GM23248 (cell line): ENCODE measurements at places on chromosomes 7 and 10. TPM values are rescaled to one million over a fixed set of nuclear protein-coding genes. Genes with fewer than 3 reads are reported as not detected.

Gene ADRA2A
- polyA plus RNA-seq = 18.9 and 20.2 TPM in 2 replicates

Gene PRTFDC1
- polyA plus RNA-seq = 13.9 and 16.0 TPM in 2 replicates

Gene BLNK
- polyA plus RNA-seq = not detected in 2 replicates

Gene H2AZ2
- 165 and 166 TPM in 2 replicates for polyA plus RNA-seq

Gene OR6B1
- polyA plus RNA-seq = not detected in 2 replicates

Gene CUZD1
- polyA plus RNA-seq = 0.22 and 0.31 TPM in 2 replicates

Gene TEX47
- not detected in 2 replicates for polyA plus RNA-seq

Gene MYL7
- 1.7 TPM in 1 of 2 replicates, not detected in the other for polyA plus RNA-seq

Gene MLXIPL
- not detected in 2 replicates for polyA plus RNA-seq

Gene C10orf71
- not detected in 2 replicates for polyA plus RNA-seq

Gene TUBAL3
- polyA plus RNA-seq = not detected in 2 replicates

- H3K36me3 ChIP-seq = no peaks in the 10 kb centered on the region
- no peak for DNase-seq
- no peaks in the 10 kb centered on the region for H3K4me1 ChIP-seq
- H3K4me3 ChIP-seq = no peak overlapping the region
- no peak overlapping the region for H3K27ac ChIP-seq
These were observed 175.2 kb upstream of the PPP2R2D start for GRCh38 chr10:131725581-131726069.

DNA sequence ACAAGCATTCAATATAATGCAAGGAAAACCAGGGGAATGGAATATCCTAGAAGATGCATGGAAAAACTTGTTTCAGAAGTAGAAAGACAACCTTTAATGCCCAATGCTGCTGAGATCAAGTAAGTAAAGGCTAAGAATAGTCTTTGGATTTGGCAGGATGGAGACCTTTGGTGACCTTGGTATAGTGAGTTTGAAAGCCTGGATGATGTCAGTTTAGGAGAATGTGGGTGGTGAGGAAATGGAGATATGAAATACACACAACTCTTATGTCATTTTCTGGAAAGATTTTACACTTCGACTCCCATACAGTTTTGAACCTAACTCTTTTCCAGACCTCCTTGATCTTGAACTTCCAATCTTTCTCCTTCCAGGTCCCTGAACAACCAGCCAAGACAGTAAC lies 185.7 kb downstream of the TFEC start:
- no peaks in the 10 kb centered on the region for H3K27me3 ChIP-seq
- H3K27ac ChIP-seq = no peak overlapping the region
- no peaks in the 10 kb centered on the region; the same call in 1 of the 2 replicates for H3K4me1 ChIP-seq

DNA sequence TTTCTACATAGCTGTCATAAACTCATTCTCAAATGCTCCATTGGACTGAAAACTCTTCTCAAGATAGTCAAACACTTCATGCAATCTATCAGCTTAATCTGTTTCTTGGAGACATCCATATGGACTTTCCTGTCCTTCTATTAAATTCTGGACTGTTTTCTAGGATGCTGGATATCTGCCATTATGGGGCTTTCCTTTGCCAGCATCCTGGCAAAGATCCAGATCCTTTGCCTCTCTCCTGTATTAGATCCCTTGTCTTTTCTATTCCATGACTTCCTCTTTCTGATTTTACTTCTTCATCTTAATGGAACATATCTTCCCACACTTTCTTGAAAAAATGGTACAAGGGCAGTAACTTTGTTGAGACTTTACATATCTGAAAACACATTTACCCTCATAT lies 35.9 kb upstream of the SKAP2 start:
- H3K4me3 ChIP-seq = no peak overlapping the region
- H3K4me1 ChIP-seq = no peaks in the 10 kb centered on the region
- DNase-seq = no peak
- no peak overlapping the region for H3K27ac ChIP-seq
- no peaks in the 10 kb centered on the region for H3K36me3 ChIP-seq

- no peak overlapping the region for H3K27ac ChIP-seq
- no peak for DNase-seq
- no peaks in the 10 kb centered on the region for H3K36me3 ChIP-seq
- H3K27me3 ChIP-seq = no peaks in the 10 kb centered on the region
These were observed 289.8 kb downstream of the CACNA2D1 start for GRCh38 chr7:82153776-82154175.

GRCh38 chr7:5677538-5678294 lies 103.7 kb downstream of the RNF216 start:
- H3K4me1 ChIP-seq = peaks cover 12% of the 10 kb centered on the region; the same call in 1 of the 2 replicates
- no peaks in the 10 kb centered on the region for H3K36me3 ChIP-seq
- H3K27me3 ChIP-seq = no peaks in the 10 kb centered on the region
- H3K4me3 ChIP-seq = no peak overlapping the region
- peak overlapping the region; percentile 11 for H3K27ac ChIP-seq

GRCh38 chr10:95798096-95798855 lies 42.3 kb downstream of the ENTPD1 start:
- H3K27me3 ChIP-seq = no peaks in the 10 kb centered on the region
- H3K4me1 ChIP-seq = no peaks in the 10 kb centered on the region
- H3K27ac ChIP-seq = no peak overlapping the region
- no peaks in the 10 kb centered on the region for H3K36me3 ChIP-seq
- DNase-seq = no peak

- 0 out of 2 replicates have a peak overlapping the region, but pooled peaks have one; percentile 19 for H3K27ac ChIP-seq
- H3K4me3 ChIP-seq = no peak overlapping the region
- H3K4me1 ChIP-seq = peaks cover 11% of the 10 kb centered on the region
- no peaks in the 10 kb centered on the region for H3K27me3 ChIP-seq
- H3K36me3 ChIP-seq = no peaks in the 10 kb centered on the region
These were observed 65.9 kb upstream of the PRKG1 start for GRCh38 chr10:51008346-51008745.

GRCh38 chr10:85145966-85146365 lies 817.6 kb downstream of the CCSER2 start:
- H3K4me1 ChIP-seq = no peaks in the 10 kb centered on the region
- no peaks in the 10 kb centered on the region for H3K36me3 ChIP-seq
- H3K4me3 ChIP-seq = no peak overlapping the region
- H3K27me3 ChIP-seq = no peaks in the 10 kb centered on the region
- H3K27ac ChIP-seq = no peak overlapping the region
- DNase-seq = no peak

DNA sequence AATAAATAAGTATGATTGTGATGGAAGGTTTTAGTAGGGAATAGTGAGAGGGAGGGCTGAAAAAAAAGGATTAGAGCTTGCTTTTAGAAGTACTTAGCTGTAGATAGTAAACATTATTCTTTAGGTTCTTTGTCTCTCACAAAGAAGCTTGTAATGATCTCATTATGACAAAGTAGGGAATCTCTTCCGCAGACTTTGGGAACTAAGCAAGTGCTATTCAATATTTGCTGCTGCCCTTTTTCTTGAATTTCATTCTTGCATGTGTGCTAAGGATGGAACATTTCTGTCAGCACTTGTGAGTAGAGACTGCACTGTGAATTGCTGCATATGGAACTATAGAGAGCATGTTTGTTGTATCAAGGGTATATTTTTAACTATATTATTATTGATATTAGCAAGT lies 173.4 kb downstream of the ST7 start:
- no peak overlapping the region for H3K4me3 ChIP-seq
- no peak for DNase-seq
- no peaks in the 10 kb centered on the region for H3K36me3 ChIP-seq
- H3K27me3 ChIP-seq = no peaks in the 10 kb centered on the region
- H3K4me1 ChIP-seq = peaks cover 85% of the 10 kb centered on the region
- peak overlapping the region; percentile 79; the same call in 1 of the 2 replicates for H3K27ac ChIP-seq

- H3K4me3 ChIP-seq = no peak overlapping the region
- no peaks in the 10 kb centered on the region for H3K4me1 ChIP-seq
- H3K27ac ChIP-seq = no peak overlapping the region
- H3K27me3 ChIP-seq = no peaks in the 10 kb centered on the region
- H3K36me3 ChIP-seq = no peaks in the 10 kb centered on the region
These were observed 28.8 kb upstream of the GNAI1 start for GRCh38 chr7:80105701-80106408.

DNA sequence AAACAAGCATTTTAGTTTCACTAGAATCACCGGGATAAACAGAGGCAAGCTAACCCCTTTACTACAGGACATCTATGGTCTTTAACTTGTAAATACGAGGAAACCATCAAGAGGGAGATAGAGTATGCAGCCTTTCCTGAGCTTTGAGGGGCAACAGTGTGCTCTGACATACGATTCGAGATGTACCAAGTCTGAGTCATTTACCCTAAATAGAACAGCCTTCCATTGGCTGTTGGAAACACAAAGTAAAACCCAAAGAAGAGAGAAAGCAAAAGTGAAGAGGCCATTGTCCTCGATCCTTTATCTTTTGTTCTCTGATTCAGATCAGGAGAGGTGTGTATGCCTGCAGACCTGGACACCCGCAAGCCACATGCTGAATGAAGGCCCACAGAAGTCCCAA lies 289.5 kb downstream of the KCNMA1 start:
- H3K27me3 ChIP-seq = no peaks in the 10 kb centered on the region
- H3K4me3 ChIP-seq = no peak overlapping the region
- H3K27ac ChIP-seq = no peak overlapping the region
- no peaks in the 10 kb centered on the region for H3K36me3 ChIP-seq

- no peaks in the 10 kb centered on the region for H3K4me1 ChIP-seq
- H3K27ac ChIP-seq = no peak overlapping the region
- 0 out of 2 replicates have a peak, but pooled peaks cover 15% of the 10 kb centered on the region for H3K27me3 ChIP-seq
- H3K36me3 ChIP-seq = no peaks in the 10 kb centered on the region
- no peak overlapping the region for H3K4me3 ChIP-seq
- DNase-seq = no peak
These were observed 115.4 kb downstream of the TEX36 start for GRCh38 chr10:125567529-125567928.

- H3K36me3 ChIP-seq = no peaks in the 10 kb centered on the region
- H3K27me3 ChIP-seq = no peaks in the 10 kb centered on the region
- DNase-seq = peak; percentile 34
- no peak overlapping the region for H3K27ac ChIP-seq
- peaks cover 17% of the 10 kb centered on the region for H3K4me1 ChIP-seq
These were observed 88.7 kb upstream of the NRP1 start for GRCh38 chr10:33423154-33423529.

DNA sequence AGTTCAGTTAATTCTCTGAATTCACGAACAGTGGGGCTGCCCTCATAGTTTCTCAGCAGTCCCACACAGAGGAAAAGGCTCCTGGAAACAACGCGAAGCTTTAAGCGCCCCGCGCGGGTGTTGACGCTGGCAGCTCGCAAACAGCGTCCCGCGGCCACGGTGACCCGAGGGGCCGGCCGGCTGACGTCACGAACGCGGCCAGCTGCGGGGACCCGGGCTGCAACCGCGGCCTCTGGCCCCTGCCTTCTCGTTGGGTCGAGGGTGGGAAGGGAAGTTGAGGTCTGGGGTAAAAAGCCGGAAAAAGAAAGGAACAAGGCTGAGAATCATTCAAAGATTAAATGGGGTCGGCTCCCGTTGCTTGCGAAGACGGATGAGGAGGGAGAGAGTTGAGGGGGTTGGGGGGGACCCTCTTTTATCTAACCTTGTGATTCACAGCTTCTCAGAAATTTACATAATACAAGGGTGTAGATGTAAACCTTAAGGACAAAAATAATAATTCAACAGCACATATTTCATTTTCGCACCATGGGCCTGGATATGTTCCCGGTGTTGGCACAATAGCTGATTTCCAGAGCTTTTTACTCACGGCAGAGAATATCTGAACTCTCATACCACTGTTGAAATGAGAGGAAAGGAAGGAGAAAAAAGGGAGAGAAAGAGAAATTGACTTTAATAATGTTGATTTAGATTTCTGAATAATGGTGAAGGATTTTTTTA lies 7.3 kb upstream of the FEZF1 start:
- H3K4me3 ChIP-seq = no peak overlapping the region
- peaks cover 97% of the 10 kb centered on the region for H3K27me3 ChIP-seq
- H3K27ac ChIP-seq = no peak overlapping the region
- no peaks in the 10 kb centered on the region for H3K4me1 ChIP-seq

GRCh38 chr7:109059089-109059488 lies 489.4 kb downstream of the DNAJB9 start:
- no peak overlapping the region for H3K4me3 ChIP-seq
- H3K36me3 ChIP-seq = no peaks in the 10 kb centered on the region
- H3K27me3 ChIP-seq = no peaks in the 10 kb centered on the region

DNA sequence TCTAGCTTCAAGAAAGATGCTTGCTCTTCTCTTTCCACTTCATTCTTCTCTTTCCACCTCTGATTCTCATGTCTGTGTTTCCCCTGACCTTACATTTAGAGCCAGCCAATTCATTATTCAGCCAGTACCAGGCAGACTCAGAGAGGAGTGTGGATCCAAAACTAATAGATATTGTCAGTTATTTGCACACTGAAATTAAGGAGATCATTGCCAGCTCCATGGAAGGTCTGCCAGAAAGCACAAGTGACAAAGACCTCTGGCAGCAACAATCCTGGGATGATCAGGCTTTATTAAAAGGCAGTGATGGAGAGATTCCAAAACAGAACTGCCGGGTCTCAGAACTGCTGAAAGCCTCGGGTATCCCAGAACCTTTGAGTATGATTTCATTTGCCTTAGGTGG lies 749.4 kb downstream of the XPNPEP1 start:
- no peak overlapping the region for H3K4me3 ChIP-seq
- H3K4me1 ChIP-seq = peaks cover 4% of the 10 kb centered on the region; the same call in 1 of the 2 replicates
- DNase-seq = peak; percentile 8

GRCh38 chr7:78370936-78371335 lies 572.4 kb downstream of the PHTF2 start:
- H3K36me3 ChIP-seq = no peaks in the 10 kb centered on the region
- no peak overlapping the region for H3K27ac ChIP-seq
- H3K4me1 ChIP-seq = peaks cover 15% of the 10 kb centered on the region
- DNase-seq = no peak
- H3K4me3 ChIP-seq = no peak overlapping the region
- no peaks in the 10 kb centered on the region for H3K27me3 ChIP-seq

GRCh38 chr7:134046594-134047128 lies 80.5 kb upstream of the LRGUK start:
- peaks cover 10% of the 10 kb centered on the region; the same call in 1 of the 2 replicates for H3K4me1 ChIP-seq
- H3K4me3 ChIP-seq = no peak overlapping the region
- no peak for DNase-seq

- no peak for DNase-seq
- H3K4me1 ChIP-seq = no peaks in the 10 kb centered on the region
- H3K27me3 ChIP-seq = no peaks in the 10 kb centered on the region
- H3K4me3 ChIP-seq = no peak overlapping the region
- H3K27ac ChIP-seq = no peak overlapping the region
These were observed 117.1 kb downstream of the FGFR2 start for GRCh38 chr10:121481180-121481579.

GRCh38 chr7:66933469-66933868 lies 12.4 kb downstream of the TMEM248 start:
- H3K27me3 ChIP-seq = no peaks in the 10 kb centered on the region
- H3K4me1 ChIP-seq = no peaks in the 10 kb centered on the region
- no peak overlapping the region for H3K27ac ChIP-seq
- DNase-seq = no peak
- H3K36me3 ChIP-seq = no peaks in the 10 kb centered on the region

- H3K36me3 ChIP-seq = no peaks in the 10 kb centered on the region
- H3K27me3 ChIP-seq = peaks cover 19% of the 10 kb centered on the region
- no peaks in the 10 kb centered on the region for H3K4me1 ChIP-seq
These were observed 215.4 kb downstream of the COBL start for GRCh38 chr7:51101111-51101757.

GRCh38 chr10:67839951-67840350 lies 2.0 kb upstream of the DNAJC12 start:
- H3K36me3 ChIP-seq = no peaks in the 10 kb centered on the region
- no peaks in the 10 kb centered on the region; the same call in 1 of the 2 replicates for H3K4me1 ChIP-seq
- H3K4me3 ChIP-seq = no peak overlapping the region
- no peak overlapping the region for H3K27ac ChIP-seq

- no peaks in the 10 kb centered on the region for H3K4me1 ChIP-seq
- H3K4me3 ChIP-seq = peak overlapping the region; percentile 54
- no peak overlapping the region for H3K27ac ChIP-seq
- DNase-seq = peak; percentile 54
- no peaks in the 10 kb centered on the region for H3K36me3 ChIP-seq
These were observed 277.6 kb downstream of the GATA3 start for GRCh38 chr10:8331896-8332729.
